ENCODE measurements at places on chromosomes 7 and 10. TPM values are rescaled to one million over a fixed set of nuclear protein-coding genes. Genes with fewer than 3 reads are reported as not detected.

The FLNC gene
- polyA plus RNA-seq: not detected

The ST8SIA6 gene
- polyA plus RNA-seq: 9.3 TPM

The PRSS37 gene
- polyA plus RNA-seq: not detected

The FFAR4 gene
- not detected for polyA plus RNA-seq

The CLDN4 gene
- 0.63 TPM for polyA plus RNA-seq

The CALHM3 gene
- polyA plus RNA-seq: not detected

The ELMO1 gene
- 53.5 TPM for polyA plus RNA-seq

The PANK1 gene
- not detected for polyA plus RNA-seq

The RSPH10B gene
- polyA plus RNA-seq: not detected

The CCDC7 gene
- polyA plus RNA-seq: 29.9 TPM

All from CD4-positive, CD25-positive, alpha-beta regulatory T cell (primary cell).